ENCODE measurements at places on chromosomes 16 and 17.

DNA sequence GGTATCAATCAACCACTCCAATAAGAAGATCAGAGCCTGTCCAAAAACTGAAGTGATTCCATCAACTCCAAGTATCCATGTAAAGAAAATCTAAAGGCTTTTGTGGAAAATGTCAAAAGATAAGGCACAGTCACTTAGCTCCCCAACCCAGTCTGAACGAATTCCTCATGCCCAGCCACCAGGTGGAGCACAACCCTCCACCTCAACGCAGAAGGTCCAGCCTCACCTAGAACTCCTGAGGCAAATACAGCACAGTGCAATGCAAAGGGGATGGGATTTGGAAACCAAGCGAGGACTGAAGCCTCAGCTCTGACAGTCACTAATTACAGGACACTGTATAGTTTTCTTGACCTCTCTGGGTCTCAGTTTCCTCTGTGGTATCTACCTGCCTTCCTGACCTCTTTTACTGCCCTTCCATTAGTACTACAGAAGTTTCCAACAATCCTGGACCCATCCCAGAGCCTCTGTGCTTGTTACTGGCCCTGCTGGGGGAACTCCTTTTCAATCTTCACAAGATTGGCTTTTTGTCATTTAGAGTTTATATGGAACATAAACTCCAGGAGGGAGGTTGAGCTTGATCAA, 2.0 kb downstream of the NCBP3 start:
- DNase-seq, result peak; percentile 7

DNA sequence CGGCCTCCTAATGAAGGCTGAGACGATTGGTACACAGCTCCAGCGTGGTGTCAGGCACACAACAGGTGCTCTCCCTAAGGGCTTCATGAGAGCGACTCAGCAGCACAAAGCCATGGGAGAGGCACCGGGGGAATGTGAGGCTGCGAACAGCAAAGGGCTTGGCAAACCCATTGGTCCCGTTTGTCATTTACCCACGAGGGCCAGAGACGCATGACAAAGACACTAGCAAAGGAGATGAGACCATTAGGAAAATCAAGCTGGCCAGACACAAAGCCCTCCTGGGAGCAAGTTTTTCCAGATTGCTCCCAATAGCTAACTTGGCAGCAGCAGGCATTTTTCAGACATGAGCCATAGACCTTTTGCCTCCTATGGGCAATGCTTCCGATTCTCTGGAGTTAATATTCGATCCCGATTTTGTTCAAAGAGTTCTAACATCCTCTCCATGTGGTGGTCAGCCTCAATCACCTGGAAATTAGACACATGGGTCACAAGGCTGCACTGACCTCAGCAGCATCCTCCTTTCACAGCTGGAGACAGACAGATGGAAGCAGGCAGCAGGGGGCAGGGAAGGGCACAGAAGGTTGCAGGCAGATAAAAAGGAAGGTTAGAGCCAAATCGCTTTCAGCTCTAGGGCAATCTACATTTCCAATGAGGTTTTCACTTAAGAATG, 38.2 kb downstream of the TK2 start:
- peak; percentile 37 for DNase-seq

DNA sequence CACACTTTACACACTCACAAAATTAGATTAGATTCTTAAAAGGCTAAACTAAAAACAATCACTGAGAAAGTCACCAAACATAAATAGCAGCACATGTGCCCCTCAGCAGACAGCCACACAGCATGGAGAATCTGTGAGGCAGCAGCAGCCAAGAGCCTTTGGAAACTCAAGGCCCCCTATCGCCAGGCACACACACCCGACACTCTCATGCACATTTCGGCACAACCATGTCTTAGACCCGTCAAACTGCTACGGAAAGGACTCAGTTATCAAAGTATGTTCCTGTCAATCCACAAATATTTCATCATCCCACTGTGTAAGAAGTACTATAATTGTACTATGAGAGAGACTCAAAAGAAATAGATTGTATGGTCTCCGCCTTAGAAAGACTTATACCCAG, 20.9 kb downstream of the UBE2O start:
- no peak for DNase-seq

GRCh38 chr17:76009969-76010661, 9.5 kb downstream of the CDK3 start:
- no peak for DNase-seq

DNA sequence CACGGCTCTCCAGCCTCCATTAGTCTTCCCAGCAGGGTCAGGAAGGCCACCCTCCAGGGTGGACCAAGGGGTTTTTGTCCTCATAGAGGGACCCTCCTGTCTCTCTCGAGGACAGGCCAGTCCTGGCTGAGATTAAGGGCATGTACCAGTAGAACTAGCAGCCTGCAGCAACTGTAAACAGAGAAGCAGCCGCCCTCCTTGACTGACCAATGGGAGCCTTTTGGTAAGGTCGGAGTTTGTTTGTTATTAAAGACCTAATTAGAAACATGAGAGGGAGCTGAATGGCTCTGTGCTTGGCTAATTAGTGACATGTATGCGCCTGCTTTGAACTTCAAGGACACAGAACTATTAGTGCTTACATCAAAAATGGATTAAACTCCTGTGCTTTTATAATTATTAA, 80.0 kb downstream of the CCDC182 start:
- DNase-seq, result peak; percentile 95

DNA sequence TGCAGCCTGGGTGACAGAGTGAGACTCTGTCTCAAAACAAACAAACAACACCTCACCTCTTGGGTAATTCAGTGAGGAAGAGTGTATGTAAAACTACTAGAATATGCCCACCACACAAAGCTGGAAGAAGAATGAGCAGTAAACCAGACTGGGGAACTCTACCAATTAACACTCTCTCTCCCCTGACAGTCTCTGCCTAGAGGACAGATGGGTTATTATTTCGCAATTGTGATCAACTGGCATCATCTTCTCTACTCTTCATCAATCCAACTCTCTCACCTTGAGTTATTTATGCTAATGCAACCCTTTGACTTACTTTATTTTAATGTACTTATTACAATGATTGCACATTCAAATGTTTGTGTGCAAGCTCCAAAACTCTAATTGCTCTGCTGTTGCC, 205.6 kb downstream of the XYLT1 start:
- DNase-seq, result no peak

Measured in DMS79 treated with DMSO at 0.1 percent for 48 hours (cell line).